ENCODE measurements at places on chromosomes 4 and X.

- DNase-seq, result no peak
These were observed 30.9 kb upstream of the ACE2 start for GRCh38 chrX:15631637-15632036.

GRCh38 chrX:43953218-43953617 lies 20.0 kb downstream of the NDP start:
- no peak for DNase-seq

DNA sequence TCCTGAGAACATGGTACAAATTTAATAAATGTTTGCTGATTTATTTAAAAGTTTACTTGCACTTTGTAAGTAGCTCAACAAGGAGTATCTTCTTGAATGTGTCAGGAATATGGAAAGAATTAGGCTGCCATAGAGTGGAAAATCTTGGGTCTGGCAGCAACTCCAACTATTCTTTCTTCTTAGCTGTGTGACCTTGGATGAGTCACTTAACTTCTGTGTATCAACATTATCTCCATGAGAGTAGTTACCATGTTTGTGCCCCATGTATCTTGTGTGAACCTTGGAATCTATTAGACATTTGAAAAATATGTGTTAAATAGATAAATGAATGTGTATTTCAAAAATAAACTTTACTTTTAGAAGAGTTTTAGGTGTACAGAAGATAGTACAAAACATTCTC lies 348.8 kb downstream of the GBA3 start:
- DNase-seq, result no peak

DNA sequence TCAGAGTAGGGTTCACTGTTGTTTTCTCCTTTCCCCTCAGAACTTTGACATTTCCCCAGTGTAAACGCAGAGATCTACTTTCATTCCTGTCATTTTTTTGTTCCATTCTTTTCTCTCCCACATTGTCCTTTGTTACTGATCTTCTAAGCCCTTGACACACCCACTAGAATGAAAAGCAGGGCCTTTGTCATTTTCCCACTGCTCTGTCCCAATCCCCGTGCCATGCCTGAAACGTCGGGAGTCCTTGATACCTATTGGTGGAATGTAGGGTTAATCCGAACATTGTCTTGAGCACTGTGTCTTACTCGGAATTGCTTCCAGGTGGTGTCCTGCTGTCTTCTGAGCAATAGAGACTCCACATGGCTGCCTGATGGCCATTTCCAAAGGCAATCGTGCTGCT lies 887.1 kb upstream of the FRG1 start:
- DNase-seq, result peak; percentile 63

DNA sequence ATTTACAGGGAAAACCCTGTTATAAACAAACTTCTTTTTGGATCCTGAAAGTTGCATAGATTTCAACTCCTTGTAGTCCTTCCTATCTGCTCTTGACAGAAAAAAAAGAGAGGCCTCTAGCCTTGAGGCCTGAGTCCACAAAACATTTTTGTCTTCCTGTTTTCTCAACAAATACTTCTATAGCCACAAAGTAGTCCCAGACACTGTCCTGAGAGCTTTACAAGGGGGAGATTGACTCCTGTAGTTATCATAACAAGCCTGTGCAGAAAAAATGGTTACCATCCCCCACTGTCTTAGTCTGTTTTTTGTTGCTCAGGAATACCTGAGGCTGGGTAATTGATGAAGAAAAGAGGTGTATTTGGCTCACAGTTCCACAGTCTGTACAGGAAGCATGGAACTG lies 35.2 kb downstream of the PCDH7 start:
- DNase-seq, result no peak

- DNase-seq, result no peak
These were observed 24.9 kb upstream of the AMOT start for GRCh38 chrX:112865464-112866025.

GRCh38 chr4:1989533-1990347 lies 19.0 kb downstream of the NELFA start:
- DNase-seq, result no peak

DNA sequence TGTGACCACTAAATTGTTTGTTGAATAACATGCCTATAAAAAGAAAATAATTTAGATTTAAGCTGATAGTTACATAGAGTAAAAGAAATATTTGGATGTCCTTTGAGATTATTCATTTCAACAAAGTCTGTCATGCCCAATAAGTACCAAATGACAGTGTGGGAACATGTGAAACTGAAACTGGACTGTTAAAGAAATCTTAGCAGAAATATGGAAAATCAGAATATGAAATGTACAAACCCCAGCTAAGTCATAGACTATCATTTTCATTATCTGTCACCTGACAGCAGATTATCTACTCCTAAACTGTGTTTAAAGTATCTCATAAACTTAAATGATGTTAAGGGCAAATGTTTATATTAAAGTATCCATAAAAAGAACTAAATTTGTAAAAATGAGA lies 437.8 kb upstream of the FAM241A start:
- DNase-seq, result no peak

- no peak for DNase-seq
These were observed 13.3 kb upstream of the ZNF827 start for GRCh38 chr4:145951931-145952330.

DNA sequence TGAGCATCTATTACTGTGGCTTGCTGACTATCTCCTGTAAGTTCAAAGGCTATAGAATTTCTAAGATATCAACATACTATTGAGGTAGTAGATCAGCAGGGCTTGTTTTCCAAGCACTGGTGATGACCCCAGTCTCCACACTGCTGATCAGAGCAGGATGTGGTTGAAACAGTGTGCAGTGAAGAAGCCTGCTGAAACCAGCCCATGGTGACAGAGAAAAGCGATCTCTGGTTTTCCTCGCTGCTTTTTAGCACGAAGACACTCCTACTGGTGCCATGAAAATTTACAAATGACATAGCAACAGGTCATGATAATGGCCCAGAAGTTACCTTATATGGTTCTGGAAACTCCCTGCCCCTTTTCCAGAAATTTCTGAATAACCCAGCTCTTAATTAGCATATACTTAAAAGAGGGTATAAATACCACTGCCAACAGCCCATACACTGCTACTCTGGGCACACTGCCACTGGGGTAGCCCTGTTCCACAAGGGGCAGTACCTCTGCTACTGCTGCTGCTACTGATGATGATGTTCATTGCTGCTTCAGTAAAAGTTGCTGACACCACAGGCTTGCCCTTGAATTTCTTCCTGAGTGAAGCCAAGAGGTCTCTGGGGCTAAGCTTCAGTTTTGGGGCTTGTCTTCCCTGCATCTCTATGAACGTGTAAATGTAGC lies 1689.5 kb upstream of the PCDH10 start:
- DNase-seq, result no peak

DNA sequence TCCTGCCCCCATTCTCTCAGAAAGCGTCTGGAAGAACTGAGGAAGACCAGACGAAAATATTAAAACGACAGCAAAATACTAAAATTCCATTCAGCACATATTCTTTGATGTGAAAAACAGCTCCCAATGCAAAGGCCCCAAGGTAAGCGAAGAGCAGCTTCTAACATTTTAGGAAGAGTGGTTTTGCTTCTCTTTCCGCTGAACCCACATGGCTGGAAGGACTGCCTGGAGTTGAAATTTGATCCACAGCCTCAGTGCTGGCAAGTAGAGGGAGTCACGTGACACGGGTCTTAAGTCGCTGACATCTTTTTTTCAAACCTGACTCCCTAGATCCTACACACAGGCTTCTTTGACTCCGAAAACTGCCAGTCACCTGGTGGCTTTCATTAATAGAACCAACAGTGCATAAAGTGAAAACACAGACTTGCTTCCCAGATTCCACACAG lies at the start of gene FAM13A:
FAM13A (minus strand) TSS at position 233 of the 446 bp plus-strand sequence; CDS start at position 12, 221 bp downstream.
- peak; percentile 97 for DNase-seq

- no peak for DNase-seq
These were observed 69.8 kb upstream of the LIMCH1 start for GRCh38 chr4:41468122-41468521.

GRCh38 chr4:152156442-152156841 lies 379.4 kb downstream of the FBXW7 start:
- DNase-seq, result no peak

DNA sequence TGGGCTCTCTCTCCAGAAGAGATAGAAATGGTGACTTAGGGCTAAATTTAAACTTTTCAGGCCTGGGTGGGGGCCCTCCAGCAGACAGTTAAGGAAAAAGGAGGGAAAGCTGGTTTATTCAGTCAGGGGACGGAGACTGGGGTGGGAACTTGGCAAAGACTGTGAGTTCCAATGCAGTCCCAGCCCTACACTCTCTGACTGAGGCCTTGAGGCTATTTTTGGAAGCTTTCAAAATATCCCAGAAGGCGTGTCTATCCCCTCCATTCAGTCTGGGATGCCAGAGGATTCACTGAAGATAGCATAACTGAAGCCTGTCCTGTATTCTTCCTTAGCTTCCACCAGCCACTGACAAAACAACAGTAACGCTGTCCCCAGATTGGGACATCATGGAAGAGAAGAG lies 32.1 kb upstream of the MSN start:
- no peak for DNase-seq

DNA sequence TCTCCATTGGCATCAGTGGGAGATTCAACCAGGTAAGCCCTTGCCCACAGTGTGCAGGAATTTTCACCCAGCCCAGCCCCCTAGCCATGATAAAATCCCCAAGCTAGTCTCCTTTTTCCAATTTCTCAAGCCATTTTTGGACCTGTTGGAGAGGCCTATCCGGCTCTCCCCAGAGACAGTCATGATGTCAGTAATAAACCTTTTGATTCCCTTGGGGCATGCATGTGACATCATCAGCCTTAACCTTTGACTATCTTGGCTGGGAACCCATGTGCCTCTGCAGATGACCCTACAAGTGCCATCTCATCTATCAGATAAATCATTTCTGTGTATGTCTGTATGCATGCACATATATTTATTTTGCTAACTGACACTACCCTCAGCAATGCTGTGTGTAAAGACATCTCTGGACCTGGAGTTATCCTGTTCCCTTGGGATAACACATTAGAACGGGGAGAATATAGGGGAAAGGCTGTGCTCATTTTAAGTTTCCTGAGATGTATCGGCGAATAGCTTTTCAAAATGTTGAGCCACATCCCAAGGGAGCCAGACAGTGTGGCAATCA lies 51.0 kb downstream of the CYTL1 start:
- DNase-seq, result no peak

GRCh38 chrX:590693-591404 lies 39.7 kb upstream of the SHOX start:
- no peak for DNase-seq

DNA sequence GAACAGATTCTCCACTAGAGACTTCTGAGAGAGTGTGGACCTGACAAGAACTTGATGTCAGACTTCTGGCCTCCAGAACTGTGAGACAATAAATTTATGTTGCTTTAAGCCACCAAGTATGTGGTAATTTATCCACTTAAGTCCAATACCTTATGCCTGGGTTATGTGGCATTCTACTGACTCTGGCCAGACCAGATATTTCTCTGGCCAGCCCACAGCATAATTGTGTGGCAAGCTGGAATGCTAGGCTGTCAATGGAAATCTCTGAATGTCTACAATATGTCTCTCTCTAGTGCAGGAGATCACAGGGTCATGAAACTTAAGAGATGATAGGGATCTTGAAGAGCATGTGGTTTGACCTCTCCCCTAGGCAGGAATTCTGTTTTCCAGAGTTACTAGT lies 251.0 kb downstream of the ZNF674 start:
- no peak for DNase-seq

DNA sequence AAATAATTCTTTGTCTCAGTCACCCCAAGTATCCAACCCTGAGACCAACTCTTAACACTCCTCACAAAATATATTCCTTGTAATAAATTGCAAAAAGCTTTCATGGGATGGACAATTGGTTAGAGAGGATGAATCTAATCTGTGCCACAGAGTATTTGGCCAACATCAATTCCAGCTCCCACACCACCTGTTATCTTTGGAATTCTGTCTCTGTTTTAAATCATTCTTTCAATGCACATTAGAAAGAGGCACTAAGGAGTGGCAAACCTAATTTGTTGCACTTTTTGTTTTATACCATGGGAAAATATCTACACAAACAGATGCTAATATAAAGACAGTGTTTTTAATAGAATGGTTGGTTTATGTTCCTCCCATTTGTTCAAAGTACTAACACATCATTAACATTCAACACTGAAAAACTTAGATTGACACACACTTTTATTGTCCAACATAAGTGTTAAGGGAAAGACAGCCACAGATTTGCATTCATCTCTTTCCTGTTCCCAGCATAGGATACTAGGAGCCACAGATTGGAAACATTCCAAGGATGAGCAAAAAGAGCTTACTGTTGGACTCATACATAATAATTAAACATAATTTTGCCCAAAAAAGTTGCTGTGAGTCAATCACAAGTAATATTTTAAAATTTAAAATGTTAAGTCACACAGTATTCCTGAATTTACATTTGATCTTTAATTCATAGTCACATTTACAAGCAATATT lies 116.4 kb downstream of the PPA2 start:
- DNase-seq, result no peak

DNA sequence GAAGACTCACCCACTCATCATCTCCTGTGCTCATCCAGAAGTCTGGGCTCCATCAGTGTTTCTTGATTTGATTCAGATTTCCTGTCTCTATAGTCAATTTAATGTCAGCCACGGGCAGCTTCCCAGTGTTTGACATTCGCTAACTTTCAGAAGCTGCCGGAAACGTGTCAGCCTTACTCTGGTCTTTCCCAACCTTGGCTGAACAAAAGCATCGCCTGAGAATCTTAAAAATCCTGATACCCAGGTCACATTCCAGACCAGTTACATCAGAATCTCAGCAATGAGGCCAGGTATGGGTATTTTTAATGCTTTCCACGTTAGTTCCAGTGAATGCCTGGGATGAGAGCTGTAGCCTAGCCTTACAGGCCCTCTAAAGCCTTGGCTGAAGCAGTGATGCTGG lies 233.8 kb downstream of the FRMPD4 start:
- no peak for DNase-seq

- DNase-seq, result no peak
These were observed 174.2 kb downstream of the GC start for GRCh38 chr4:71609651-71610050.

GRCh38 chr4:76024065-76024464 lies 768 bp upstream of the CXCL10 start:
- DNase-seq, result no peak

DNA sequence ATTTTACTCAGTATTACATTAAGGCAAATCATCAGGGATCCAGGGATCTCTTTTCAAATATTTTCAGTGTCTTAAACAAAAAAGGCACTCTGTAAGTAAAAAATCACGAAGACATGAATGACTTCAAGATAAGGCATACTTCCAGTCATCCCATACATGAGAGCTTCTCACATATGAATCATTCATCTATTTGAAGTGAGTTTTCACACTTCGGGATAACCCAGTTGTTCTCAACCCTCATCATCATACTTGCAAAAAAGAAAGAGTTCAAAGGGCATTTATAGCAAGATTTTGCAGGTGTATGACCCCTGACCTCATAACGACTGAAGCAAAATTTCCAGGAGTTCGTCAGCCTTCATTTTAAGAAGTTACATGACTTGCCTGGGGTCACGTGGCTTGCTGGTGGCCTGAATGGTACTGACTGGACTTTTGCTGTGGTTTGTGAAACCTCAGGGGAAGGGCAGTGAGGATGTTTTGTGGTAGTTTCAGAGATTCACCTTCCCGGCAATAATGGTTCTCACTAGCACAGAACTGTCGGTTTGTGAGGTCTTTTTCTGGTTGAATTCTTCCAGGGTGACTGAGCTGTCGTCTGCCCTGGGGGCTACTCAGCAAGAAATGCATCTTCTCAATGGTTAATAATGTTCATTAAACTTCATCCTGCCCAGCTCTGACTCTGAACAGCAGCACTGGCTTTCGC lies 115.8 kb upstream of the SHISA3 start:
- DNase-seq, result no peak

Data from neural progenitor cell (in vitro differentiated cells).